Stimulated activated CD8-positive, alpha-beta memory T cell treated with anti-CD3 and anti-CD28 coated beads, Interleukin-7, amount 100 ng/mL, for 48 hours (primary cell): ENCODE measurements at places on chromosomes 12 and 14.

DNA sequence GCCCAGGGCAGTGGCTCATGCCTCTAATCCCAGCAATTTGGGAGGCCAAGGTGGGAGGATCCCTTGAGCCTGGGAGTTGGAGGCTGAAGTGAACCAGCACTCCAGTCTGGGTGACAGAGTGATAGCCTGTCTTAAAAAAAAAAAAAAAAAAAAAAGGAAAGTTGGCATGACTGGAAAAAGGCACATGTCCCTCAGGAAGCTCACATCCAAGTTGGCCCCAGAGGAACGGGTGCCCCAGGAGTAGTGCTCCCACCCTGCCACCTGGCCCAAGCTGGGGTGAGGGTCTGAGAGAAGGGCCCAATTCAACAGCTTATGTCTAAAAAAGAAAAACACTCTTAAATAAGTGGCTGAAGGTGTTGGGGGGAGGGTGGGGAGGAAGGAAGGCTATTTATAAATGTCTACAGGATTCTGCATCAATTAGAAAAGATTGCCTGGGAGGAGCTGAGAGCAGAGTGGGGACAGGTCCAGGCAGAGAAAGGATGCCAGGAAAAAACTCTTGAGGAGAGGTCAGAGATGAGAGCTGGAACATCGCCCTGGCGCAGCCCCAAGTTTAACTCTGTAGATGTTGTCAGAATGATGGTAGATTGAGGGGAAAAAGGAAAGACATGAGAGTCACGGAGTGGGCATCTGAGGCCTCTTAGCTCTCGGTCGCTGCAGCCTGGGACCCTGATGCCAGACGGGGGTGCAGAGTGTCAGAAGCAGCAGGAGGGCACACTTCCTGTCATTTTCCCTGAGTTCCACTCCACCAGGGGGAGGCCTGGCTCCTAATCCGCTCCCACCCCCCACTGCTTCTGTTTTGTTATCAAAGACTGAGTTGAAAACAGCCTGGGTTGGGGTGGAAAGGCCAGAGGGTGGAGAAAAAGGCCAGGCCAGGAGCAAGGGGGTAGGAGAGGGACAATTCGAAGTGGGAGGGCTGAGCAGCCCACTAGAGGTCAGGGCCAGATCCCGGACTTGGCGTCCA lies 7.3 kb downstream of the SPRYD3 start:
- no peak for DNase-seq

DNA sequence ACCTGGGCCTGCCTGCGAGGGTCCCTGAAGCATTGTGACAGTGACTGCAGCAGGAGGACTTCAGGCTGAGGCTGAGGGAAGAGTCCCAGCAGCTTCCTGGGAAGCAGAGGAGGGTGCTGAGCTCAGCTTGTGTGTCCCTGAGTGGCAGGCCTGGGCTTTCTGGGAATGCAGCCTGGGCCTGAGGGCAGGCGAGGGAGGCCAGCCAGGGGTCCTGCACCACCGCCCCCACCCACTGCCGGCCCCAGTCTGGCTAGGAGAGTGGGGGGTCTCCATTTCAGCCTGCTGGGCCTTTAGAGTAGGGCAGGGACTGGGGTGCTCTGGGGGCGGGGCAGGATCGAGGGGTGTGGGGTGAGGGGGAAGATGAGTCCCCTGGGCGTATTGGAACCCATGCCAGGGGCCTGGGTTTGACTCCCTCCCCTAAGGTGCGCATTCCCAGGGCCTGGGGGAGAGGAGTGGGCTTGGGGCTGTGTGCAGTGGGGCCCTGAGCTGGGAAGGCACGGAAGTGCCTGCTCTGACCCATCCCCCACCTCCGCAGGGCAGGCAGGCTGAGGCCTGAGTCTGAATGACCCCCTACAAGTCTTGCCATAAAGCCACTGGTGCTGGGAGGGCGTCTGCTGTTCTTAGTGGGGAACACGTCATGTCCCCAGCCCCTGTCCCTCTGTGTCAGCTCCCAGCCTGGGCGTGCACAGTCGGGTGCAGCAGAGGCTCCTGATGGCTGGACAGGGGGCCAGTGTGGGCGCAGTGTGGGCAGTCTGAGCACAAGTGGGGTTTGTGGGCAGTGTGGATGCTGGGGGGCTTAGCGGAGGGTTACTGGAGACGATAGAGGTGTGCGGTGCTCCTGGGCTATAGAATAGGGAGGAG lies 46.4 kb downstream of the KRT80 start:
- no peak for DNase-seq

GRCh38 chr14:85531141-85531586 lies 1.2 kb downstream of the FLRT2 start:
- no peak for DNase-seq

- no peak for DNase-seq
Observed at GRCh38 chr12:55695349-55695748, 12.4 kb downstream of the ITGA7 start.

DNA sequence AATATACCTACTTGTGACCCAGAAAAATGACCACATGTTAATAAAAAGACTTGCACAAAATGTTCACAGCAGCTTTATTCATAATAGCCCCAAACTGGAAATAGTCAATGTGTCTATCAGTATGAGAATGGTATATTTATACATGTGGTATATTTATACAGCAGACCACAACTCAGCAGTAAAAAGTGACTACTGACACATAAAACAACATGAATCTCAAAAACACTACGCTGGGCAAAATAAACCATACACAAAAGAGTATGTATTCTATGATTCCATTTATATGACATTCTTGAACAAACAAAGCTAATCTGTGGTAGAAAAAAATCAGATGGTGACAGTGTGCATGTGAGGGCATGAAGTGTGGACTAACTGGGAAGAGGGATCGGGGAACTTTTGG lies 35.1 kb downstream of the ARF6 start:
- no peak for DNase-seq

- no peak for DNase-seq
Observed at GRCh38 chr12:127660961-127661360, 606.0 kb upstream of the TMEM132C start.

- DNase-seq: peak; percentile 31
Observed at GRCh38 chr12:1660304-1661187, 30.3 kb upstream of the ADIPOR2 start.

DNA sequence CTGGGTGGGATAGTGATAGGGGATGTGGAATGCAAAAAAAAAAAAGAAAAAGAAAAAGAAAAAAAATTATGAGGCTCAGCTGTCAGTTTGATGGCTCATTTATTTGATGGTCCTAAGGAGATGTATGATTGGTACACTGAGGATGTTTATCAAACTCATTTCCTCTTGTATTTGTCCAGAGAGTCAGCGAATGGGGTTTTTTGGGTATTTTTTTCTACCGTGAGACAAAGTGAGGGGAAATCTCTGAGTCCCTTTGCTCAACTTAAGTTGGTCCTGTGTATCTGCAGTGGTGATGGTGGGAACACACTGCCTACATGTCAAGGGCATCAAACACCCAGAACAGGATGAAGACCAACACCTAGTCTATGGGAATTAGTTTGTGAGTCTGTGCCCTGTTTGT lies 176.9 kb upstream of the HIF1A start:
- no peak for DNase-seq

DNA sequence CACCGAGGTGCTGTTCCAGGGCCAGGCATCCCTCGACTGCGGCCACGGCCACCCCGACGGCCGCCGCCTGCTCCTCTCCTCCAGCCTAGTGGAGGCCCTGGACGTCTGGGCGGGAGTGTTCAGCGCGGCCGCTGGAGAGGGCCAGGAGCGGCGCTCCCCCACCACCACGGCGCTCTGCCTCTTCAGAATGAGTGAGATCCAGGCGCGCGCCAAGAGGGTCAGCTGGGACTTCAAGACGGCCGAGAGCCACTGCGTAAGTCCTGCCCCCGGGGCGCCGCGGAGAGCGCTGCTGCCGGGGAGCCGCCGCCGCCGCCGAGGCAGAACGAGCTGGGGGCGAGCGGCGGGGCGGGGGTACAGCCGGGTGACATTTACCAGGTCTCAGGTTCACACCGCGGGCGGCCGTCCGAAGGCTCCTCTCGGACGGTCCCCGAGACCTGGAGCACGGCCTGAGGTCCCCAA lies 1.4 kb downstream of the PLXNC1 start:
- DNase-seq: no peak
